ENCODE measurements at places on chromosomes 5 and 9.

- no peak overlapping the region for H3K4me3 ChIP-seq
- H3K4me1 ChIP-seq, result peaks cover 24% of the 10 kb centered on the region
- H3K36me3 ChIP-seq, result no peaks in the 10 kb centered on the region
Observed at GRCh38 chr5:139666551-139666950, 18.4 kb downstream of the CXXC5 start.

GRCh38 chr9:37271679-37272078 is 150.8 kb upstream of the GRHPR start:
- H3K4me1 ChIP-seq, result no peaks in the 10 kb centered on the region
- no peaks in the 10 kb centered on the region for H3K27me3 ChIP-seq
- no peaks in the 10 kb centered on the region for H3K36me3 ChIP-seq
- no peak overlapping the region for H3K27ac ChIP-seq
- no peak for DNase-seq

GRCh38 chr9:38431116-38431515 is 6.9 kb upstream of the IGFBPL1 start:
- H3K27ac ChIP-seq, result no peak overlapping the region
- no peak overlapping the region for H3K4me3 ChIP-seq
- no peaks in the 10 kb centered on the region for H3K4me1 ChIP-seq
- DNase-seq, result no peak
- no peaks in the 10 kb centered on the region for H3K27me3 ChIP-seq

DNA sequence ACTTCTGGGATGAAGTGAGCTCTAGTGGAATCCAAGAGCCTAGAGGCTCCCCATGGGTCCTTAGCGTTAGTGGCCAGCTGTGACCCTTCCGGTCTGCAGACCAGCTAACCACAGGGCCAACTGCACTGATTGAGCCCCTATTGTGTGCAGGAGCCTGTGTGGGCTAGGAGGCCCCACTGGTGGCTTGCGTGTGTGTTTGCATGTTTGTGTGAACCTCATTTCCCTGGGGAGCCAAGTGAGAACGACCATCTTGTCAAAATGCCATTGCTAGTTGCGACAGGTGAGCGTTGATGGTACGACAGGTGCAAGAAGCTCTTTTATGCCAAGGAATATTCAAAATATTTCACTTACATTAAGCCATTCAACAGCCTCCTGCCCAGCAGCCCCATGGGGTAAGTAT is 44.1 kb upstream of the ANKRD33B start:
- H3K4me3 ChIP-seq, result no peak overlapping the region
- no peak overlapping the region for H3K27ac ChIP-seq
- H3K27me3 ChIP-seq, result no peaks in the 10 kb centered on the region
- no peaks in the 10 kb centered on the region for H3K36me3 ChIP-seq
- DNase-seq, result no peak

DNA sequence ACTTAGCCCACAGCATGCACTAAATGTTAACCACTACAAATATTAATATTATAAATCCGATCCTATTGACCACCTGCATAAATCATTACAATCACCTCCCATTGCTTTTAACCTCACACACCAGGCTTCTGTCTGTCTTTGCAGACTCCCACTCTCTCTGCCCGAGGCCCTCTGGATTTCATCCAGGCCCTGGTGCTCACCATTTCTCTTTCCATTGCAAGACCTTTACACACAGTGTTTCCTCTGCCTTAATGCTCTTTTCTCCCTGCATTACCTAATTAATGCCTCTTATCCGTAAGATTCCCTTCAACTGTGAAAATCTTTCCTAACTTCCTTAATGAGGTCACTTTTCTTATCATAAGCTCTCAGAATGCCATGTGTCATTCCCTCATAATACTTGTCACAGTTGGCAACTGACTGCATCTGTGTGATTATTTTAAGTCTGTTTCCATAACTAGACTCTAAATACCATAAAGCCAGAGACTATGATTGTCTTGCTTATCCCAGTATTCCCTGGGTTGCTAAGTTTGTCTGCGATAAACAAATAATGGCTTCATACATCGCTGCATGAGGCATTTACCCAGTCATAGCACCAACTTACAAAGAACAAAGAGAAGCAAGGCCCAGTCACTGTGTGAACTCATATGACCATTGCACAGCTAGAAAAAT is 155.1 kb downstream of the CCDC192 start:
- H3K27me3 ChIP-seq, result no peaks in the 10 kb centered on the region
- H3K36me3 ChIP-seq, result no peaks in the 10 kb centered on the region
- no peak for DNase-seq
- no peaks in the 10 kb centered on the region for H3K4me1 ChIP-seq
- H3K27ac ChIP-seq, result no peak overlapping the region
- no peak overlapping the region for H3K4me3 ChIP-seq
